ENCODE measurements at places on chromosomes 6 and 20.
A peak's percentile ranks its signal among the peaks of the same experiment; 100 is the strongest.

GRCh38 chr6:150200428-150201100 is 57.7 kb downstream of the PPP1R14C start:
- DNase-seq: no peak

GRCh38 chr20:37505263-37506151 is 15.5 kb upstream of the NNAT start:
- no peak for DNase-seq

- DNase-seq: peak; percentile 3
Measured at GRCh38 chr20:9978397-9979004, 56.3 kb upstream of the ANKEF1 start.

DNA sequence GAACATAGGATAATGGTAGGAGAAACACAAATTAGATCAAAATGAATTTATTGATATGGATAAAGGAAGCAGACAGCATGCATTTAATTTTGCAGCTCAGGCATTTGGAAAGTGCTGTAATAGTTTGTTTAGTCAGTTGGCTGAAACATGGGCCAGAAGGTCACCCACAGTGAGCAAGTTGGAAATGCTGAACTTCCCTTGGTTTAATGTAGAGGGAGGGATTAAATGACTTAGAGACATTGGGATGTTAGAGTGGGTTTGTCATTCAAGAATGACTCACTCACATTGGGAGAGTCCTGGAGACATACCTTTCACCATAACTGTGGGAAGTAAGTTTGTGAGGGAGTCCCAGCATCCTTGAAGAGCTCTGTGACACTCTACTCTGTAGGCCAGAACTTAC is 231.5 kb upstream of the PLCB4 start:
- DNase-seq: no peak

DNA sequence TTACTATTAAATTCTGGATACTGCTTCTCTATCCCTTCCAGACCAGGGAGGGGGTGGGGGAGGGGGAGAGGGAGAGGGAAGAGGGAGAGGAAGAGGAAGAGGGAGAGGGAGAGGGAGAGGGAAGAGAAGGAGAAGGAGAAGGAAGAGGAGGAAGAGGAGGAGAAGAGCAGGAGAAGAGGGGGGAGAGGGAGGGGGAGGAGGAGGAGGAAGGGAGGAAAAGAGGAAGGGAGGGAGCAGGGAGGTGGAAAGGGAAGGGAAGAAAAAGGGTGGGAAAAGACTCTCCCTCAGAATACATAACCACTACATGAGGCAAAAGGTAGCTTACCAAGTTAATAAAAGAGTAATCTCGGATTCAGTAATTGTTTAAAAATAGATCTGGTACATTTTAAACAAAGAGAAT is 46.0 kb downstream of the FAM184A start:
- no peak for DNase-seq

GRCh38 chr6:12033770-12034169 is 21.7 kb downstream of the HIVEP1 start:
- DNase-seq: no peak

- DNase-seq: no peak
Measured at GRCh38 chr20:56909918-56910714, 281.0 kb downstream of the TFAP2C start.

Data from stimulated activated CD4-positive, alpha-beta T cell treated with anti-CD3 and anti-CD28 coated beads, TNF-alpha, amount 100 ng/mL, for 1 hour (primary cell).